Activated CD4-positive, alpha-beta T cell treated with anti-CD3 and anti-CD28 coated beads, Interleukin-2, amount 10 ng/mL, durations not matched to agents 24 days and 14 days (primary cell): ENCODE measurements at places on chromosomes 5 and 9. TPM values are rescaled to one million over a fixed set of nuclear protein-coding genes. Genes with fewer than 3 reads are reported as not detected.

GRCh38 chr5:74064225-74064624, 438.2 kb downstream of the ARHGEF28 start:
- H3K27ac ChIP-seq, result no peak overlapping the region
- no peaks in the 10 kb centered on the region for H3K36me3 ChIP-seq
- H3K27me3 ChIP-seq, result peaks cover 2% of the 10 kb centered on the region
- DNase-seq, result no peak

GRCh38 chr9:104071589-104071988, 22.5 kb upstream of the SMC2 start:
- H3K4me1 ChIP-seq, result no peaks in the 10 kb centered on the region
- peaks cover 7% of the 10 kb centered on the region for H3K27me3 ChIP-seq
- H3K27ac ChIP-seq, result no peak overlapping the region
- H3K36me3 ChIP-seq, result no peaks in the 10 kb centered on the region
- no peak for DNase-seq
- H3K4me3 ChIP-seq, result no peak overlapping the region

- no peak overlapping the region for H3K4me3 ChIP-seq
- DNase-seq, result no peak
- peaks cover 13% of the 10 kb centered on the region for H3K4me1 ChIP-seq
- no peak overlapping the region for H3K27ac ChIP-seq
Measured at GRCh38 chr9:91802391-91802790, 147.6 kb downstream of the ROR2 start.

- no peaks in the 10 kb centered on the region for H3K27me3 ChIP-seq
- H3K27ac ChIP-seq, result no peak overlapping the region
- no peak overlapping the region for H3K4me3 ChIP-seq
- no peaks in the 10 kb centered on the region for H3K4me1 ChIP-seq
- no peaks in the 10 kb centered on the region for H3K36me3 ChIP-seq
- DNase-seq, result no peak
Measured at GRCh38 chr9:115628426-115628825, 510.5 kb upstream of the TNC start.

Gene MRPL22
- 83.8 and 89.6 TPM in 2 replicates for total RNA-seq

Gene KIAA0825
- total RNA-seq, result 0.28 and 0.54 TPM in 2 replicates

Gene CDKN2A
- 2.5 and 3.7 TPM in 2 replicates for total RNA-seq

Gene SERF1B
- total RNA-seq, result 17.2 and 20.9 TPM in 2 replicates

Gene FAM151B
- total RNA-seq, result 0.23 TPM in 1 of 2 replicates, not detected in the other

Gene DRD1
- total RNA-seq, result 0.07 TPM in 1 of 2 replicates, not detected in the other

Gene CIZ1
- total RNA-seq, result 142 and 143 TPM in 2 replicates

Gene PCDHB1
- not detected in 2 replicates for total RNA-seq

Gene NPDC1
- 58.1 and 59.4 TPM in 2 replicates for total RNA-seq

Gene SLC36A2
- not detected in 2 replicates for total RNA-seq
